ENCODE measurements at places on chromosomes 4 and X.

DNA sequence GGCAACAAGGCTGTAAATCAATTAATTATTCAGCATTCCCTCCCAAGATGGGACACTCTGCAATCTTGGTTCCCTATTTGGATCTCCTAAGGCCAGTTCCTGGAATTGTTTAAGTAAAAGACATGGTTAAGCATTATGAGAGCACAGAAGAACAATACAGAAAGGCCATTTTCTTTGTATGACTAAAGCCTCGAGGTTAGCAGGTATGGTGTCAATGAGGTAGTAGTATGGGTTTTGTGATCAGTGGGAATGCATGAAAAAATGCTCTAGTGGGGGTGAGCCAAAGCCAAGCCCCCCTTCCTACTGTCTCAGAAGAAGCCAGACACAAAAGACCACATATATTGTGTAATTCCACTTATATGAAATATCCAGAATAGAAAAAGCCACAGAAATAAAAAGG, 61.7 kb upstream of the S100G start:
- DNase-seq, result no peak

GRCh38 chrX:139126493-139126892, 404.0 kb upstream of the F9 start:
- DNase-seq, result no peak

- DNase-seq, result no peak
Measured at GRCh38 chrX:13498238-13498637, 71.2 kb upstream of the EGFL6 start.

GRCh38 chrX:120604361-120604782, 471 bp downstream of the MCTS1 start:
- DNase-seq, result no peak

GRCh38 chr4:70449220-70449619, 22.8 kb upstream of the MUC7 start:
- no peak for DNase-seq

DNA sequence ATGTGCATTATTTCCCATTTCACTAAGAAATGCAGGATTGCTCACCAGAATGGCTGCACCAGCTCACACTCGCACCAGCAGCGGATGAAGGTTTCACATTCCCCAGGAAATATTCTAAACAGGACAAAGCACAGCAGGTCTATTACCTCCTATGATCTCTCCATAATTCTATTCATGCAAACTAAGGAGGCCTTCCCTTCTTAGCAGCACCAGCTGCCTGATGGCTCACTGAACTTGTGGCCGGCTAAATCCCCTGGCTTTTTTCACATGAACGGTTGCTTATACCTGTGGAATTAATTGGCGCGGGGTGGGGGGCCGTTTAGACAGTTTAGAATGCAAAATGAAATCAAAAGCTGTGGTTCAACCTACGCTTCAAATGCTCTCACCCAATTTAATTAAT, 73.5 kb upstream of the SRD5A3 start:
- no peak for DNase-seq

DNA sequence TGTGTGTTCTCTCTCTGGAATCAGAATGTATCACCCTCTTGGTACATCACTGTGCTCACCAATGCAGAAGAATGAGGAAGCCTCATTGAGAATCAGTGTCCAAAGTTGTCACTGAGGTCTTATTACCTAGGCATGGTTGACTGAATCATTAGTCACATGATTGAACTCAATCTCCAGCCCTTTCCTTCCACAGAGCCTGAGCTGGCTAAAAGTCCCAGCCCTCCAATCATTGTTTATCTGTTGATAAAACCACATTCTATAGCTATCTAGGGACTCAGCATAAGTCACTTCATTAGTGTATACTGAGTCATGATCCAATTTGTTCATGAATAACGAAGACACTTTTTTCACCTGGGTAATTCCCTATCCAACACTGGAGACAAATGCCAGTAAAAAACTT, 396.8 kb downstream of the TRAM1L1 start:
- DNase-seq, result no peak

DNA sequence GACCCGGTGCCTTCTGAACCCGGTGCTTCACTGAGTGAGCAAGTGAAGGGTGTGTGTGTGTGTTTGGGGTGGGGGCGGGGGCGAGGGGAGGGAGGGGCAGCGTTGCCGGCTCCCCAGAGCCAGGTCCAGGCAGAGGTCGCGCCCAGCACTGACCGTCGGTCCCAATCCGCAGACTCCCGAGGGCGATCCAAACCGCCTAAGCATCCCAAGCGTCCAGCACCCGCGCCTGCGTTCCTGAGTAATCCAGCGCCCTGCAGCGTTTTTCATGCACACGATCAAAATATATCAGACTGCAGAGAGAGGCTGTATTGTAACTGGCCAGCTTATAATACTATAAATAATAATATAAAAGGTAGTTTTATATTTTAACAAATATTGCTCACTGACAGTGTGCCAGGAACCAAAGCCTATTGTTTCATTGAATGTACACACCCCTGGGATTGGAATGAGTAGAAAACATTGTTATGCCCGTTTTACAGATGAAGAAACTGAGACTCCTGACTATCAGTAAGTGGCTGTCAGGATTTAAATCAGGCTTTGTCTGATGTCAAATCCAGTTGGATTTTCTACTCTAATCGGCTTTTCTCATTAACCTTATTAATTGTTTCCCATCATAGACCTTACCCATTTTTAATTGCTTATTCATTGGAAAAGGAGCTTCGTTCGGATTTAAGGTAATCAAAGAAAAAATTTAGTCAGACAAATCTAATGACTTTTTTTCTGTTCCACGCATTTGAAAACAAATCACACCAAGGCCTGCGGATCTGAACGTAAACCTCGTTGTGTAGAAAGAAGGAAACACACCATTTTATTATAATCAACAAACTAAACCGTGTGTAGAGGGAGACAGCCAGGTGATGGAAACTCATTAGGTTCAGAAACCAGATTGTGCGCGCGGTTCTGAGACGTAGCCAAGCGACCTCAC, 4.0 kb upstream of the NKX3-2 start:
- no peak for DNase-seq

DNA sequence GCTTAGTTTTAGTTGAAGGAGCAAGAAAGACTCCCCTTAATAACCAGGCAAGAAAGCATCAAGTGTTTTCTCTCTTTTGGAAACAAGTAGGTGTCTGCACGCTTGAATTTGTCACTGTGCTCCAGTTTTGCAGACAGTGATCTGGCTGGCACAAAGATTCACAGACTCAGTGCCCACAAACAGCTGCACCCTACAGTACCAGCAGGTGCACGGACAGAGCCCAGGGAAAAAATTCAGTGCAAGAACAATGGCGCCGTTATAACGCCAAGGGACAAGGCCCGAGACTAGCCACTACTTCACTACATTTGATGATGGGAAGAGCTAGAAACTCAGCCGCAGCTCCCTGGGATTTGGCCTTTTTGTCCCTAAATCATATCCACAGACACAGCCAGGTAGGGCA, 56.0 kb downstream of the ZNF827 start:
- no peak for DNase-seq

DNA sequence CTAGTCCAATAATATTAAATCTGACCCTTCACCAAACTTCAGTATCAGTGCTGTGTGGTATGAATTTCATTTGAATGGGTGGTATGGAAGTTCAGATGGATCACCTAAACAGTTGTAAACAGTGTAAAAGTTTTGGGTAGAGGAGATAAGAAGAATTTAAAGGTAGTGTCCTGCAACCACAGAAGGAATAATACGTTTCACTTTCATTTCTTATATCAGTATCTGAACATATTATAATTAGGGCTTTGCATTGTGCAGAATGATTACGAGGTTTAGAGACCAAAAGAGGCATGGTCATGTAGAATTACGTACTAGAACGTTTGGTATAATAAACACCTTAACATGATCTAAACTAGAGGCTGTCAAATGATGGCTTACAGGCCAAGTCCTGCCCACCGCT, 116.1 kb downstream of the PDLIM5 start:
- DNase-seq, result no peak

DNA sequence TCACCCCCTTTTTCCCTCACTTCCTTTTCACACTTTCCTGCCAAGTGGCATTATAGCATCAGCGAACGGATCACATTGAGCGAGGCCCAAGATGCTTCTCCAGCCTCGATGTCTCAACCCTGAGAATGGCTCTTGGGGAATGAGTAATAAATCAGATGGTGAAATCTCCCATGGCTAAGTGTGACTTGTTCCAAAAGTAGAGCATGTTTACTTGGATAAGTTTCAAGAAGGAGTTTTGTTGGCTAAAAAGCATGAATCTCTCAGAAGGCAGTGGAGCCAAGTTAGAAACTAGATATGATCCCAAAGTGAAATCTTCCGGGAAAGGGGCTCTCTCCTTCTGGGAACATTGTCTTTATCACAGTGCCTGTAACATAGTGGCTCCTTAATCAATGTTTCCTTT, 316.3 kb downstream of the CAMK2D start:
- no peak for DNase-seq

DNA sequence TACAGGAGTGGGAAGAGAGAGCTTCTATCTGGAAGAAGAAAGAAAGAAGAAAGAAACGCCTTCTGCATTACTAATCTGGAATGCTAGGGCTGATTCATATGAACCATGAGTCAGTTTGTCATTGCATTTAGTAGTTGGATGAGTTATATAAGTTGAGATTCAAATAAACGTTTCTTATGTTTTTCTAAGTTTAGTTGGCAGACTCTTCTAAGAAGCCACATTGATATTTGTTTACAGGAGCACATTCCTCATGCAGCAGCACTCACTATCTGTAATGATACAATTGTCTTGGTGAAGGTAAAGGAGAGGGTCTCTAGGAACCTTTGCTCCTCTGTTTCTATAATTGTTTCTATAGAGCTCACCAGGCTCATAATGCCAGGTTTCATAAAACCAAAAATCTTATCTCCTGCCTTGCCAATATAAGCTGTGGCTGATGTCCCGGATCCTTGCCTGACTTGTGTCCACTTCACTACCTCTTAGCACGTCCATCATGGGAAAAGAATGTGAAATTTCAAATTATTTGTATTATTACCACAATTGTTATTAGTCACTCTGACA, 39.5 kb downstream of the HOPX start:
- DNase-seq, result no peak
